ENCODE measurements at places on chromosomes 1 and 21. TPM values are rescaled to one million over a fixed set of nuclear protein-coding genes. Genes with fewer than 3 reads are reported as not detected.

DNA sequence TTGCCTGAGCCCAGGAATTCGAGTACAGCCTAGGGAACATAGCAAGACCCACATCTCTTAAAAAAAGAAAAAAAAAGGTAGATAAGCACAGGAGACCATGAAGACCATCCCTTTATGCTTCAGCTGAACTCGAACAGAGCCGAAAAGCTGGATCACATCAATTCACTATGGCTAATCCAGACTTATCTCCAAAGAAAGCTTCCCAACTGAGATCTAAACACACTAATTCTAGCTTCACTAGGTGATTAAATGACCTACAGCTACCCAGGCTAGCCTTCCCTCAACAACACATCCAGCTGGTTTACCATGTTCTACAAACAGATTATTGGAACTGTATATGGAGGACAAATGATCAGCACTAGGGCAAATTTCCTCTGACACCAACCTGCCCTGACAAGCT, 44.0 kb upstream of the NR5A2 start:
- DNase-seq: no peak

DNA sequence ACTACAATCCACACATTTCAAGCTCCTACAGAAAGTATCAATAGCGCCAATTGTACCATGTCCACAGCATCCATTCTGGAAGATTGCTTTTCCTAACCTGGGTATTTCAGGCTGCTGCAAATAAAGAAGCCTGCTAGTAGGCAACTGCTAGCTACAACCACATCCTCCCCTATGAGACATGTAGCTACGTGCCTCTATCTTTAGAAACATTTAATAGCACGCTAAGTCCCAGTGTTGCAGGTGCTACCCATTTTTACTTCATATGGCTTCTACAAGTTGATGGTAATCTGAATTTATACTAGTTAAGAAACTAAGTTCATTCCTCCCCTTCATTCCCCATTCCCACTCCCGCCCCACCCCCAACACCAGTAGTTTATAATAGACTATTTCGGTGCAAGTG, 7.4 kb upstream of the AMPD1 start:
- DNase-seq: no peak

DHRS3 gene
- total RNA-seq: 47.1 TPM

DNA sequence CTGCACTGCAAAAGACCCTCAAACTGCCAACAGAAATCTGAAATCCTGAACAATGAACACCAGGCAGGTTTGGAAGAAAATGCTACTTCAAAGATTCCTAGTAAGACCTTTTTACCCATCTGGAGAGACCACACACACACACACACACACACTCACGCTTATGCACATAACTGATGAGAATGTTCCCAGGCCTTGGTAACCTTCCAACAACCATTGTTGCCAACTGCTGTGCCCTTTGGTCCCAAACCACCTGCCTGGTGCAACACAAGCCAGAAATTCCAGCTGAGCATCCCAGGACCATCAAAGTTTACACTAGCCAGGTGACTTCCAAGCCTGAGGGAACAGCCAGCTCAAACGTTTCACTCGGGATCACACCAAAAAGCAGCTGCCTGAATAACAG, 56.9 kb downstream of the SEC16B start:
- DNase-seq: no peak

- no peak for DNase-seq
These were observed 33.2 kb downstream of the KCND3 start for GRCh38 chr1:111956155-111956771.

KIF17 gene
- 0.54 TPM for total RNA-seq

- no peak for DNase-seq
These were observed 364.7 kb downstream of the LMX1A start for GRCh38 chr1:164991763-164992314.

GRCh38 chr1:174200746-174201145, 41.4 kb downstream of the RABGAP1L start:
- DNase-seq: no peak

GRCh38 chr1:43957407-43958040, 10.8 kb downstream of the IPO13 start:
- DNase-seq: no peak

GRCh38 chr1:54144366-54144765, 8.4 kb downstream of the CDCP2 start:
- no peak for DNase-seq

DNA sequence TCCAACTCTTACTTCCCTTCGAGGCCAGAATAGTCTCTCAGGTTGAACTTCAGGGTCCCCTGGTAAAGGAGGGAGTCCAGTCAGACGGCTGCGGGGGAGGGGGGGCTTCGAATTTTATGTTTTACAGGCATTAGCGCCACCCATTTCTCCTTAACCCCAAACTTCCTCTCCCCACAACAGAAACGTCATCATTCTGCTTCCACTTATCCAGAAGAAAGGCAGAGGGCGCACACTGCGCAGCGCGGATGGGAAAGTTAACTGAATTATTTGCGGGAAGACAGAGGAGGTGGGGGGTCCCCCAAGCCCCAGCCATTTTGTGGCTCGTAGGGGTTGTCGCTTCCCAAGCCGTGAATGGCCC, 529 bp upstream of the PRMT2 start:
- DNase-seq: peak; percentile 90
